ENCODE measurements at places on chromosomes 5 and 9.

- no peak for DNase-seq
These were observed 935.7 kb upstream of the NUDT12 start for GRCh38 chr5:104498281-104498680.

DNA sequence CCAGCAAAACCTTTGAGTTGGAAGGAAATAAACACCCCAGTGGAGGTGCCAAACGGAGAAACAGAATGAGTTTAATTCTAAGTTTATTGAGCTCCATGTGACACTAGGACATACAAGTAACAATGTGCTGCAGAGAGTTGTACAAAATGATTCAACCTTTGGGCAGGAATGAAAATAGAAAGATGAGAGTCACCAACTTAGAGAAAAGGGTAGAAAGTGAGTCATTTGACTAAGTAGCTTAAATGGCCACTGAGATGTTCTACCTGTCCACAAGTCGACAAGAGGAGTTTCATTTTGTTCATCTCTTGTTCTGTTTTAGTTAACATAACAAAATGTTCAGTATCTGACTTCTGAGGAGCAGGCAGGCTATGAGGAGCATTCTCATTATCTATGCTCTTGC lies 284.7 kb downstream of the NR2F1-AS1 start:
- DNase-seq = no peak

DNA sequence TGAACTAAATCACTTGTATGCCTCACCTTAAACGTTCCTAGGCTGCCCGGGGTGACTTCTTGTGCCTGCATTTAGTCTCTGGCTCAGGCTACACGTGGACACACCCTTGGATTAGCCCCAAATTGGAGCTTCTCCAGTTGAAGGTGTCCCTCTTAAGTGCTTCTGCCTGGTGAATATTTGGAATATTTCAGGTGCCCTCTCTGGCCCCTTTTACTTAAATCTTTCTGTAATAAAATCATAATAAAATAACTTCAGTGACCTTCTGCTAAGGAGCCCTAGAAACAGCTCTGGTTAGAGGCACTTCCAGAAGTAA lies 74.3 kb upstream of the KLF9 start:
- DNase-seq = no peak

DNA sequence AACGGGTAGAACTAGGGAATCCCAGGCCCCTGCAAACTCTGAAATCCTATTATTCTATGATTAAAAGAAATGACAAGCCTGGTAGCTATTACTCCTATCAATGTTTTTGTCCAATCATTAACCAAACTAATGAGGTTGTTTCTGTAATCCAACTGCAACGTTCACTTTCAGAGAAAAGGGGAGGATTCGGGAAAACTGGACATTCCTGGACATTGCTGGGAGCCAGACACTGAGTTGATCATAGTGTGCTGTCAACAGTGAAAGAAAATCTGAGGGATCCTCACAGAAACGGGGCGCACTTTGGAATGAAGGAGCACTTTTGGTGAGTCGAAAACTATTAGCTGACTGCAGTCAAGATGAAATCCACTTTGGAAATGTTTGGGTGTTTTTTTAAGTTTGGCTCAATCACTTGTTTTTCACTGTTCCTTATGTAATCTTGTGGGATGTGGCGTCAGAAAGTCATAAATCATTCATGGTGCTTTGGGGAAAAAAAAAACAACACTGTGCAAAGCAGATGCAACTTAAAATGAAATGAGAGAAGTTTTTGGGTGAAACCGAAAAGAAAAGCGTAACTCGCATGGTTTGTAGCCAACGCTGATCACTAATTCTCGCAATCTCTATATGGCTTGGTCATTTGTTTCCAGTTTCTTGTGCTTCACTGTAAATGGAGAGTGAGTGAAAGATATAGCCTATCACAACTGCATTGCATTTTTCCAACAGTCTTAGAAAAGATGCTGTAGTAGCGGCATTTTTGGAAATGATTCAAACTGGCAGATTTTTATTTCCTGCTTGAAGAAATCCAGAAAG lies 51.2 kb upstream of the ADRA1B start:
- DNase-seq = no peak

DNA sequence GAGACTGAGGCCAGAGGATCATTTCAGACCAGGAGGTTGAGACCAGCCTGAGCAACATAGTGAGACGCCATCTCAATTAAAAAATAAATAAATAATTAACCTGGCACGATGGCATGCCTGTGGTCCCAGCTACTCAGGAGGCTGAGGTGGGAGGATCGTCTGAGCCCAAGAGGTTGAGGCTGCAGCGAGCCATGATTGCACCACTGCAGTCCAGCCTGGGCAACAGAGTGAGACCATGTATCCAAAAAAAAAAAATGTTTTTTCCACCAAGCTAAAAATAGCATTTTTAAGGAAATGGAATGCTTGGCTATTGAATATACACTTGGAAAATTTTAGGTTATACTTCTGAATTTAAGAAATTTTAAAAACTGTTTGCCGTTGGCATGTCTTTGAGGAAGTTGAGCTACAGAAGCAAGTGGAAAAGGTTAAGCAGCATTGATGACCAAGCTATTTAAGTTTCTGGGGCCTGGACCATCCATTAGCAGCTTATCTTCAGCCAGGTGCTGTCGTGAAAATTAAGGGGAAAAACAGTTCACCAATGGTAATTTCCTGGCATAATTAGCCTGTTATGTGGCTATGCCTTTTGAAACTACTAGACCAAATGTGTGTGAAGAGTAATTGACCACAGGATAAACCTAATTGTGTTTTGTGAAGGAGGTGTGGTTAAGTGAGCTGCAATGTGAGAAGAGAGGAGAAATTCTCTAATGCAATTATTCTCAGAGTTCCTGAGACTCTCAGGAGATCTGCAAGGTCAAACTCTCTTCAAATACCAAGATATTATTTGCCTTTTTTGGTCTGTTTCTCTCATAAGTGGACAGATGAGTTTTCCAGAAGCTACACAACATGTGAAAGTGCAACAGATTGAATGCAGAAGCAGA lies 21.0 kb downstream of the F2R start:
- DNase-seq = no peak

GRCh38 chr9:69155341-69156030 lies 18.6 kb upstream of the TJP2 start:
- DNase-seq = no peak

- no peak for DNase-seq
These were observed 158.5 kb upstream of the ELL2 start for GRCh38 chr5:96120120-96120519.

- no peak for DNase-seq
These were observed 27.0 kb downstream of the SUB1 start for GRCh38 chr5:32612134-32612888.

GRCh38 chr5:139038613-139039305 lies 159.4 kb downstream of the SIL1 start:
- no peak for DNase-seq

GRCh38 chr9:4365055-4365454 lies 65.2 kb upstream of the GLIS3 start:
- DNase-seq = peak; percentile 57

GRCh38 chr5:169795338-169795737 lies 158.3 kb downstream of the DOCK2 start:
- peak; percentile 9 for DNase-seq

DNA sequence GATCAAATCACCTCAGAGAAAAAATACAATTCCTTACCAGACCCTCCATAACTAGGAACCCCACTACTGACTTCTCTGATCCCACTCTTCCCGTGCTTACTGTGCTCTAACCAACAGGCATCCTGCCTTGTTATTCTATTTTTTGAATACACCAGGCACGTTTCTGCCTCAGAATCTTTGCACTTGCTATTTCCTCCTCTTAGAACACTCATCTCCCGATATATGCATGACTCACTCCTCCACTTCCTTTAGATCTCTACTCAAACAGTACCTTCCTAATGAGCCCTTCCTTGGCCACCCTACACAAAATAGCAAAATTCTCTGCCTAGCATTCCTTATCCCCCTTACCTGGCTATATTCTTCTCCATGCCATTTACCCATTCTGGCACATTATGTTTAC lies 43.9 kb downstream of the MAPKAP1 start:
- DNase-seq = peak; percentile 5

GRCh38 chr5:160083501-160083900 lies 35.7 kb downstream of the PWWP2A start:
- no peak for DNase-seq

GRCh38 chr5:130642461-130642860 lies 522.6 kb downstream of the HINT1 start:
- no peak for DNase-seq

GRCh38 chr5:172669386-172670004 lies 28.4 kb downstream of the NEURL1B start:
- no peak for DNase-seq

DNA sequence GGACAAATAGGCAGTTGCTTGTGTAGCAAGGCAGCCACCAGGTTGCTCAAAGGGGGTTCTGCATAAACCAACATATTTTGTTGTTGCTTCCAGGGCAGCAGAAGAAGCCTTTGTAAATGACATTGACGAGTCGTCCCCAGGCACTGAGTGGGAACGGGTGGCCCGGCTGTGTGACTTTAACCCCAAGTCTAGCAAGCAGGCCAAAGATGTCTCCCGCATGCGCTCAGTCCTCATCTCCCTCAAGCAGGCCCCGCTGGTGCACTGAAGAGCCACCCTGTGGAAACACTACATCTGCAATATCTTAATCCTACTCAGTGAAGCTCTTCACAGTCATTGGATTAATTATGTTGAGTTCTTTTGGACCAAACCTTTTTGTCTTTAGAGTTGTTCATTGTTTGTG lies 20.8 kb downstream of the CLTA start:
- no peak for DNase-seq

GRCh38 chr5:43369651-43370050 lies 42.5 kb downstream of the CCL28 start:
- no peak for DNase-seq

DNA sequence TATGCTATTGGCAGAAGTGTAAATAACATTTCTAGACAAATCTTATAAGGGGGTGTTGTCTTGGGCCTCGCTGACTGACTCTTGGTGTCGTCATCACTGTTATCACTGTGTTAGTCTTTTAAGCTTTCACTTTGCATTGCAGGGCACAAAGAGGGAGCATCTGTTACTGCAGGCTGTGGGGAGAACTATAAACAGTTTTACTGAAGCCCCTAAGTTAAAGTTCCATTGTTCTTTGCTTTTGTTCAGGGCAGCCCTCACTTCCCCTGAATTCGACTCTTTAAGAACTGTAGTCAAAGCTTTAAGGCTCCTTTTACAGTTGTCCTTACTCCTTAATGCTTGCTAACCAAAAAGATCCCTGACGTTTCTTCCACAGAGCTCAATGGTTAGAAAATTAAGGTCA lies 605.0 kb downstream of the RAB3C start:
- DNase-seq = no peak

DNA sequence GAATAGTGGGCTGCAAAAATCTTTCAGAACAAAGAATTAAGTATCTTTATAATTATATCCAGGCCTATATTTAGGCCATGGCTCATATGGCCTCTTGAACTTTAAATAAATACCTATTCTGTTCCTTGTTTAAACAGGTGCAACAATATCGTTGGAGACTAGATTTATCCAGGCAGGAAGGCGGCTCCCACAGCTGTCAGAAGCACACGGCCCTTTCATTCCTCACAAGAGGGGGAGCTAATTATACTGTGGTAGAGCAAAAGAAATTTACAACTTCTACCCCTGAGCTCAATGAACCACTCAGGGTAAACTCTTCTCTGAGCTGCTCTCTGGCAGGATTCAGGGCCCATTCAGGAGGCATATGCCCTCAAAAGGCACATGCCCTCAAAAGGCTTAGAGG lies 31.3 kb downstream of the TMEM174 start:
- DNase-seq = no peak

GRCh38 chr9:96484521-96484931 lies 34.6 kb downstream of the HABP4 start:
- no peak for DNase-seq

DNA sequence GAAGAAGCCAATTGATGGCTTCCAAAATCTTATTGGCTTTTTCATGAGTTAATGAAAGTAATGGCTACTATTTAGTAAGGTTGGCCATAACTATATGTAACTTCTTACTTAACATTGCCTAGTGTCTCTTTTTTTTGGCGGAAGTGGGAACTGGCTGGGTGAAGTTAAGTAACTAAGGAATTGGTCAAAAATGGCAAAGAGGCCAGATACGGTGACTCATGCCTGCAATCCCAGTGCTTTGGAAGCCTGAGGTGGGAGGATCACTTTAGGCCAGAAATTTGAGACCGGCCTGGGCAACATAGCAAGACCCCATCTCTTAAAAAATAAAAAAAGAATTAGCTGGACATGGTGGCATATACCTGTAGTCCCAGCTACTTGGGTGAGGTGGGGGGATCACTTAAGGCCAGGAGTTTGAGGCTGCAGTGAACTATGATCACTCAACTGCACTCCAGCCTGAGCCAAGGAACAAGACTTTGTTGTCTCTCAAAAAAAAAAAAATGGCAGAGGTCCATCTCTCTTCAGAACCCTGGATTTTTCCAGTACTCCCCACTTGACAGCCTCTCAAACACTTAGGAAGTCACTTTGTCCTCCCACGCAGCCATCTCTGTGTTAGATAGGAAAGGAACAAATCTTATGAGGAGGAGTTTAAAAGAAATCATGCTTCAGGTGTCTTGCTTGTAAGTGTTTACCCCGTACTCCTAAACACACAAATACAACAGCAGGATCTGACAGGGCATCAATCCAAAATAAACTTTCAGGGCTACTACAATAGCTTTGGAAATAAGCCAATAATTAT lies 75.7 kb downstream of the TEK start:
- no peak for DNase-seq

GRCh38 chr9:108322326-108323098 lies 533.3 kb downstream of the ACTL7B start:
- no peak for DNase-seq

DNA sequence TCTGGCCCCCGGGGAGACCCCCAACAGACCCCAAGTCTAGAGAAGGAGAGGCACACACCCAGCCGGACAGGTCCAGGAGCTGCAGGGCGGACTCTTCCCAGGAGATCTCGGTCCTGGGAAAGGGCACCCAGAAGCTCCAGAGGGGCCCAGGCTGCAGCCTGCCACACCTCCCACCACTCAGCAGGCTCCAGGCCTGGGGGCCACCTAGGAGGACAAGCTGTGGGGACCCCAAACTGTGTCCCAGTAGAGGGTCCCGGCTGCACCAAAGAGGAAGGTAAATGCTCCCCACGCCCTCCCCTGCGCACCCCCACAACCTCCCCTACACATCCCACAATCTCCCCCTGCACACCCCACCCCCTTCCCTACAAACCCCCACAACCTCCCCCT lies 48.5 kb downstream of the PLEKHG4B start:
- no peak for DNase-seq

DNA sequence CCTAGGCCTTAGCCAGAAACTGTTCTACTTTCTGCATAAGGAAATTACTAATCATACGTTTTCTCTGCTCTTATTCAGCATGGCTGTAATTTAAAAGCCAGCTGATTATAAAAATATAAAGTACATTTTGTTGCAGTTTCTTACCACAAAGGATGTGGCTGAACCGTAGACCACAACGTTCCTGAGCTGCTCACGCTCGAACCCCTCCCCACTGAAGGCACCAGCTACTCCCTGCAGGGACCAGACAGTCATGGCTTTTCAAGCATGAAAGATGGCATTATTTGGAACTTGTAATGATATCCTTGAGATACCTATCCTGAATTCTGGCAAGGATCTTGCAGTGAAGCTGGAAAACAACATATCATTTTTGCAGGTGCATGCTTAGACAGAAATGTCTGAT lies 91.8 kb upstream of the DMRT1 start:
- peak; percentile 60 for DNase-seq
